Activated B cell treated with CpG ODN at 0.5 μM for 24 hours (primary cell): ENCODE measurements at places on chromosomes 2 and 18.

DNA sequence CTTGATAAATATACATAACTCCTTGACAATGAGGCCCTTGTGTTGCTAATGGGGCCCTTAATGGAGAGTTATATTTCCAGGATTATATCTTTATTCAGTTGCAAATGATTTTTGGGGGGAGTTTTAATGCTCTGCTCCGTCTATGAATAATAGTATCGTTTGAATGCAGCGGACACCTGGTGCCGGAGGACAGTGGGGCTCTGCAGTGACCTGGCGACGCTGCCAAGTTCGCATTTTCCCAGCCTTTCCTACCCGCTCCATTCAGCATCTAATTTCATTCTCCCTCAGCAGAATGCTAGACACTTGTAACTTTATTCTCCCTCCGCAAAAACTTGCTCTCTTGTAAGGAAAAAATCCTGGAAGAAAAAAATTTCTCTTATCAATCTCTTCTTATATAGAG lies 257.6 kb upstream of the SALL3 start:
- no peak for DNase-seq

GRCh38 chr18:46073474-46074331 lies 1.6 kb upstream of the PSTPIP2 start:
- no peak for DNase-seq

DNA sequence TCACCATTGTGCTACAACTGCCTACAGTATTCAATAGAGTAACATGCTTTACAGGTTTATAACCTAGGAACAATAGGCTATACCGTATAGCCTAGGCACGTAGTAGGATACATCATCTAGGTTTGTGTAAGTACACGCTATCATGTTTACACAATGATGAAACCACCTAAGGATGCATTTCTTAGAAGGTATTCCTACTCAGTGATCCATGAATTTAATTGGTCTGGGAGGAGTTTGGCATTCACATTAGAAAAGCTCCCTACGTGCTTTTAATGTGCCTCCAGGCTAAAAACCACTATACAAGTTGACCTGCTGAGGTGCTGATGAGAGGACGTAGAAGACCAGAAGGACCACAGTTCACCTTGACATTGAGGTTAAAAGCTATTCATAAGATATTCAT lies 154.5 kb upstream of the LRRTM1 start:
- DNase-seq, result no peak

- DNase-seq, result no peak
Measured at GRCh38 chr2:219274361-219274921, 4.7 kb upstream of the DNAJB2 start.

DNA sequence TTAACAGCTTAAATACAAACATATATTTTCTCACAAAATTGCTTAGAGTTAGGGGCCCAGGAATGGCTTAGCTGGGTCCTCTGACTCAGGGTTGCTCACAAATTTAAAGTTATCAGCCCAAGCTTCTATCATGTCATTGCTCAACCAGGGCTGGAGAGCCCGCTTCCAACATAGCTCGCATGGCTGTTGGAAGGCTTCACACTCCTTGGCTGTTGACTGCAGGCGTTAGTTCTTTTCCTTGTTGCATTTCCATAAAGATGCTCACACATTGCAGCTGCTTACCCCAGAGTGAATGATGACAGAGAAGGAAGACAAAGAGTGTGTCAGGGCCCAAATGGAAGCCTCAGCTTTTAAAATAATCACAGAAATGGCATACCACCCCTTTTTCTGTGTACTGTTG lies 62.9 kb upstream of the TFPI start:
- DNase-seq, result no peak

DNA sequence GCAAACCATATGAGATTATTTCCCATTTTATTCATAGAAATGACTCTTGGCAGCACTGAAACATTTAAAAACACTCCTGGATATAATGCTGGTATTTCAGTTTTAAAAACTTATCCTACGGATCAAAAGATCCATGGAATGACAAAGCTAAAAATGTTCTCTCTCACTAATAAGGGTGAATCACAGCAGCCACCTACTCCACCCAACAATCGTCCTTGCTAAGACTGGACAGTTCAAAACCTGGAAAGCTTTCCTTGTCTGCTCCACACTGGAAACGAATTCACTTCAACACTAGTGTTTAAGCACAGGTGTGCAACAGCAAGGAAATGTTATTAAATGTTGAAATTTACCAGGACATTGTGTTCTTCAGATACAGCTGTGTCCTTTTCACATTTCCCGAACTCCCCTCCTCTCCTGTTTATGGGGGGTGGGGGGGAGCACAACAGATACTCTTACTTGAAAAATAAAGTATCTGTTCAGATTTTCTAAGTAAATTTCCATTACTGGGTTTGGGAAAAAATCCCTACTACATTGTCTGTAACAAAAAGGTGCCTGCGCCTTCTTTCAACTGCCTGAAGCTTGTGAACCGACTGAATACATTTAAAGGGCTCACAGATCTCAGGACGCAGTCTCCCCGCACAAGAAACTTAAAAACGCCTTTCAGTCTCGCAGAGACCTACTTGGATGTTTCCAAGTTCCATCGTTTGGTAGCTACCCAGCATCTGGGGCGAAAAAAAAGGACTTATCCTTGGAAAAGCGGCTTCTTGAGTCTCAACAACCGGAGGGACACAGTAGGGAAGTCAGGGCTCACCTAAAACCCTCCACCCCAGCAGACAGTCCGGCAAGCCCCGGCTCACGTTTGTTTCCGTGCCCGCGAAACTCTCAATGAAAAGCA lies 1.3 kb downstream of the YWHAQ start:
- DNase-seq, result no peak

DNA sequence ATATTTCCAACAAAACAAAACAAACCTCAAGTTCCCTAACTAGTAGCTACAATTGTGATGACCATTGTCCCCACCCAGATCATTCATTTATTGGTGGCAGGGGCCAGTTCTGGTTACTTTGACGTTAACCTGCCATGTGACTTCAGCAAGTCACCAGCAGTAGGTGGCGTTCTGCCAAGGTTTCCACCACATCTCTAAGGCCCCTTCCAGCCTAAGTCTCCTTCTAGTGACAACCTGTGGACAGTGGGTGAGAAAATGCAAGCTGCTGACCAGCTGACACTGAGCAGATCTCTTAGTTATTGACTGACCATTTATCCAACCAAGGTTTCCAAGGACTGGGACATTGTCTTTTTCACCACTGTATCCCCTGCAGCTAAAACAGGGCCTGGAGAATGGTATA lies 98.4 kb downstream of the GPR39 start:
- no peak for DNase-seq

DNA sequence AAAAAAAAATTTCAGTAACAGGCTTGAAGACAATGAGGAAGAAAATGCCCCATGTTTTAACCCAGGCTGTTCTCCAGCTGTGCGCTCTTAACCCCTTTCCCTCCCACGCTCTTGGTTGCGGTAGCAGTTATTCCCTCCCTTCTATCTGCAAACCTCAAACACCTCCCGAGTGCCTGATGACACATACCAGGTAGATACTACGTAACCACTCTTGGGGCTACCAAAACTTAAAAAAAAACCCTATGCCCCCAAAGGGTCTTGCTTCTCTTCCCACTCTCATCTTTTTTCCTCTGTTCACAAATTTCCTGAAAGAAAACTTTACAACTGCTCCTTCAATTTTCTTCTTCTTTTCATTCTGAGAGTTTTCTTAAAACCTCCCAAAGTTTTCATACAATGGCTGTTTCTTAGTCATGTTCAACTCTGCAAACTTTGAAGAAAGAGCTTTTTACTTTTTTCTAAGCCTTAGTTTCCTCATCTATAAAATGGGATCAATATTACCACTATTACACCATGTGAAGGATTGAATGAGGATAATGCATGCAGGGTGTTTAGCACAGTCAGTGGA lies 4.9 kb upstream of the DRC1 start:
- DNase-seq, result no peak

DNA sequence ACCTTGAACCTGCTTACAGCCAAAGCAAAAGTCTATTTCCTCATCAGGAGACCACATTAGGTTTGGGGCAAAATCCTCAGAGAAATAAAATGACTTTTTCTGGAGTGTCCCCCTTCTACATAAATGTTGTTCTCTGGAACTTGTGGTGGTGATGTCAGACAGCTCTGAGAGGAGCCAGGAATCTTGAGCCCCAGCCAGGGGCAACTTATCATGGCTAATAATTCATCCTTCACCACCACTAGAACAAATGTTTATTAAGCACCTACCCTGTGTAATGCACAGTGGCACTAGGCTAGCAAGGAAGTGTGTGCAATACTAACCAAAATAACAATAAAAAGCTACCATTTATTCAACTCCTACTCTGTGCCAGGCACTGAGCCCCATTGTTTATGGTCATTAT lies 9.0 kb upstream of the BMP10 start:
- DNase-seq, result no peak
